ENCODE measurements at places on chromosomes 13 and 19.
A peak's percentile ranks its signal among the peaks of the same experiment; 100 is the strongest.

DNA sequence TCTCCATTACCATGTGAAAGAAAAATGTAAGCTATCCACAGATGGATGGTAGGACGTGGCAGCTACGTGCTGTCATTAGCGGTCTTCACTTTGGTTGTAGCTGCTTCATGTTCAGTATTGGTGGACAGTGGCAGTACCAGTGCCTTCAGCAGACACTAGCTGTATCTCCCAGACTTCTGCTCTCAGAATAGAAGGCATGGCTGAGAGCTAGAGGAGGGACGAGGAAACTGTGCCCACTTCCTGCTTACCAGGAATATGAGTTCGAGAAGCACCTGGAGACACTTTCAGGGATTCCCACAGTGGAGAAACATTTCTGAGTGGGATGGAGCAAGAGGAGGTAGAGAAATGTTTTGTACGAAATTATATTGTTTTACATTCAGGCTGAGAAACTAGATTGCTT lies 6.9 kb upstream of the SHISA2 start:
- no peak for DNase-seq

DNA sequence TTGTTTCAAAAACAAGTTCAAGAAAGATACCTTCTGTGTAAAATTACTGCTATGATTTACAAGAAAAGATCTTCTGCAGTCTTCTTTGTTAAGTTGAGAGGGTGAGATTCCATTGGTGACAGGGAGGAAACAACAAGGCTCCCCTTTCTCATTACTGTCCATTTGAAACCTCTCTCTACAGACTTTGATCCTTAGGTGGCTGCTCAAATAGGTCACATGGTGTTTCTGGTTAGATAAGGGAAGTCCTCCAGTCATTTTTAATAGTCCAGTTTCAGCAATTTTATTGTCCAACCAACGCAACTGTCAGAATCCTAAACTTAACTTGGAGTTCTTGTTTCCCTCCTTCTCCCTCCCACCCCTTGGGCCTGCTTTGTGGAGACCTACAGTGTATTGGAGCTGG lies 390.4 kb downstream of the EFNB2 start:
- DNase-seq = no peak

DNA sequence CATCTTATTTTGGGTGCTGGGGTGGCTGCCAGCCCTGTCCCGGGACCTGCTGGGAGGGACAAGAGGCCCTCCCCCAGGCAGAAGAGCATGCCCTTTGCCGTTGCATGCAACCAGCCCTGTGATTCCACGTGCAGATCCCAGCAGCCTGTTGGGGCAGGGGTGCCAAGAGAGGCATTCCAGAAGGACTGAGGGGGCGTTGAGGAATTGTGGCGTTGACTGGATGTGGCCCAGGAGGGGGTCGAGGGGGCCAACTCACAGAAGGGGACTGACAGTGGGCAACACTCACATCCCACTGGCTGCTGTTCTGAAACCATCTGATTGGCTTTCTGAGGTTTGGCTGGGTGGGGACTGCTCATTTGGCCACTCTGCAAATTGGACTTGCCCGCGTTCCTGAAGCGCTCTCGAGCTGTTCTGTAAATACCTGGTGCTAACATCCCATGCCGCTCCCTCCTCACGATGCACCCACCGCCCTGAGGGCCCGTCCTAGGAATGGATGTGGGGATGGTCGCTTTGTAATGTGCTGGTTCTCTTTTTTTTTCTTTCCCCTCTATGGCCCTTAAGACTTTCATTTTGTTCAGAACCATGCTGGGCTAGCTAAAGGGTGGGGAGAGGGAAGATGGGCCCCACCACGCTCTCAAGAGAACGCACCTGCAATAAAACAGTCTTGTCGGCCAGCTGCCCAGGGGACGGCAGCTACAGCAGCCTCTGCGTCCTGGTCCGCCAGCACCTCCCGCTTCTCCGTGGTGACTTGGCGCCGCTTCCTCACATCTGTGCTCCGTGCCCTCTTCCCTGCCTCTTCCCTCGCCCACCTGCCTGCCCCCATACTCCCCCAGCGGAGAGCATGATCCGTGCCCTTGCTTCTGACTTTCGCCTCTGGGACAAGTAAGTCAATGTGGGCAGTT lies 8.6 kb downstream of the CALM3 start:
- DNase-seq = no peak

GRCh38 chr13:25446261-25446660 lies 74.5 kb downstream of the ATP8A2 start:
- no peak for DNase-seq

GRCh38 chr19:41796901-41797300 lies 514 bp downstream of the CEACAM3 start:
- no peak for DNase-seq

- peak; percentile 79 for DNase-seq
Measured at GRCh38 chr13:49353908-49354307, 90.0 kb downstream of the CAB39L start.

DNA sequence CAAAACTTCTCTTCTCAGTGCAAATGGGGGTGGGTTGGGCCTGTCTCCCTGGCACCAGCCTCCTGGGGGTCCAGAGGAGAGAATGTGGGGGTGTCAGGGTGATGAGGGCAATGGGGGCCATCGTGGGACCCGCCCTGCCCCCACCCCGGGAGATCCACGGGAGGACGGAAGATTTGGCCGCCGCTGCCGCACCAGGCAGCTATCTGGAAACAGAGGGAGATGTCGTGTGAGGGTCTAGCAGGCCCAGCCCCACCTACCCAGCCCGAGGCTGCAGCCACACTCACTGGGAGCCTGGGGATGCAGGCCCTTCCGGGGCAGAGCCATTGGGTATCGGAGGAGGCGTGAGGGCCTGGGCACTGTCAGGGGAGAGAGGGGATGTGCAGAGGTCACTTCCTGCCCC lies 1.8 kb upstream of the TMEM86B start:
- no peak for DNase-seq

DNA sequence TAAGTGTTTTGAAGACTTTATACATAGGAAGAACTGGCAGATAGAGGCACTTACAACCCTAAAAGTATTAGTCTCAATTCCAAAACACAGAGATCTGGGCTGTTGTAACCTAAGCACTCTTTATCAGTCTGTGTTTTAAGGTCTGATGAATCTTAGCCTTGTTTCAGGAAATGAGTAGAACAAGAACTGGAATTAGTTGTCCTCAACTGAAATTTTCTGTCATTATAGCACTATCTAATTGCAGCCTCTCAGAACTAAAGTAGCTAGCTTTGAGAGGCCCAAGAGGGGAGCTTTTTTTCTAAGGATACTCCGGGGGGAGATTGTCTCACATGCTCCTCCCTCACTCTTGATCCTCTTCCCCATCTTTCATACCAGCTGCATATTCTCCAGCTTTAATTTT lies 13.1 kb downstream of the HNRNPM start:
- DNase-seq = no peak

DNA sequence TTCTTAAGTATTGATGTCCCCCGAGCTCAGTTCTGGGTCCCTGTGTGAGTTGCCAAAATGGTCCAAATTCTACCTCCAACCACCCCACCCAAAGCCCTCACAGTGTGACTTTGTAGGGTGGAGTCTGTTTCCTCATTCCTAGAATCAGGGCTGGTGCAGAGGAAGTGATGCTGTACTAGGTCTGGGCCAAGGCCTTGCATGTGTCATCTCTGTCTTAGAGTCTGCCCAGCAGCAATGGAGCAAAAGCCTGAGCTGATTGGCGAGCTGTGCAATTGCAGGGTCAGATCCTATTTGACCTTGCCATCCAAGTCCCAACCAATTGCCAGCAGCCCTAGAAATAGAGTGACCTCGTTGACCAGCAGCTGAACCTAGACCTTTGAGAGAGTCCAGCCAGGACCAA lies 97.0 kb upstream of the ANKRD10 start:
- DNase-seq = no peak

GRCh38 chr13:95044452-95045205 lies 256.6 kb downstream of the ABCC4 start:
- DNase-seq = no peak

GRCh38 chr13:22486490-22486889 lies 694.3 kb upstream of the SGCG start:
- no peak for DNase-seq

GRCh38 chr13:34040863-34041262 lies 222.9 kb downstream of the RFC3 start:
- no peak for DNase-seq

- peak; percentile 94 for DNase-seq
Measured at GRCh38 chr19:8363803-8364771, at the start of gene ANGPTL4. Gene ANGPTL4, plus strand, starts transcription at chr19:8364155. Its CDS starts 167 bp downstream, at chr19:8364322.

- no peak for DNase-seq
Measured at GRCh38 chr13:113904411-113904810, 40.5 kb upstream of the GAS6 start.

- DNase-seq = no peak
Measured at GRCh38 chr13:80695841-80696240, 354.9 kb upstream of the SPRY2 start.

DNA sequence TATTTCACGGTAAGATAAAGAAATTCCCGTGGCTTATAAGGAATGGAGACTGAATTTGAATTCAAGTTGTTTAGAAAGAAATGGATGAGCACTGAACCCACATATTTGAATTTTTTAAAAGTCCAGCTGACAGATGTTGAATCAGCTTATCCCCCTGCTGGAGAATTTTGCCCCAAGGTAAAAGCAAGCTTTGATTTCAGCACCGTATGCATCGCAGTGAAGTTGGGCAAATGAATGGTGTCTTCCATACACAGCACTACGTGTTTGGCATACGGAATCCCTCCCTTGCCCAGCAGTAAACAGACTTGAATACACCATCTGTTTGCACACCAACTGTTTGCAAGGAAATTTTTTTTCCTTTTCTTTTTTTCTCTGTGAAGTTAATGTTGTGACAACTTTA lies 77.5 kb upstream of the PEG3 start:
- no peak for DNase-seq

DNA sequence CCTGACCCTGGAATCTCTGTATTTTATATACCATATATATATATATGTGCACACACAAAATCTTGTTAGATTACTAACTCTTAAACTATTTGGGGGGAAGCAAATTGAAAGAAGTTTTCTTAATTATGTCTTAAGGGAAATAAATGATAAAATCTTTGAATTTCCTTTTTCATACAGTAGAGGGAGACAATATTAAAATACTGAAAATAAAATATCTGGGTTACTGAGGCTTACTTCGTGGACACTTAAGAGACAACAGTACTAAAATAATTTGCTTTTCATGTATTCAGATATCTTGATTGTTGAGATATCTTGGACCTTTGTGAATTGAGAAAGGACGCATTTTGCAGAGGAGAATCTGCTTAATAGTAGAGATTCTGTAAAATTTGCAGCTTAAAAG lies 17.0 kb downstream of the SUGT1 start:
- peak; percentile 10 for DNase-seq

DNA sequence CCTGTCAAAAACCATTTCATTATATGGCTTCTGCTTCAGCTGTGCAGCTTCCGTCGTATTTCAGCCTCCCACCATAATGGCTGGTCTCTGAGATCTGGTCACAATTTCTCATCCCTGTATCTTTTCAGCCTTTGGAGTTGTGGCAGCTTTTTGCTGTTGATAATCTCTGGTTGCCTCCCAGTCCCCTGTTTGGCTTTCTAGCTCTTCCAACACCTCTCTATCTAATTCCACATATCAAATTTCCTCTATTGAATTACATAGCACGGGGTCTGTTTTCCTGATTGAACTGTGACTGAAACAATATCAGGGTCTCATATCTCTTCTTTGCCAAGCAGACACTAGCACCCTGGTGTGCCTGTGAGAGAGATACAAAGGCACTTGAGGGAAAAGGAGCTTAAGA lies 222.1 kb upstream of the OBI1 start:
- no peak for DNase-seq

DNA sequence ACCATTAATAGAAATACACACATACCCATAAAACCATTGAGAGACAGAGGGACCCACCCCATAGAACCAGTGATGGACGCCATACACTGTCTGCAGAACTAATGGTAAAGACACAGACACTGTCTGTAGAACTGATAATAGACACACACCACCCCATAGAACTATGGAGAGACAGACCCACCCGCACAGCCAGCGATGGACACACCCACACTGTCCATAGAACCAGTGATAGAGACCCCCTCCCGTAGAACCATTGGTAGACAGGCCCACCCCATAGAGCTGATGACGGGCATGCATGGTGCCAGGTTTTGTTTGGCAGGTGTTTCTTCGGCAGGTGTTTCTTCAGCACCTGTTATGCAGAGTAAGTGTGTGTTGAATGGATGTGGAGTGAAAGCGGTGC lies 88.3 kb upstream of the TEX29 start:
- no peak for DNase-seq

- DNase-seq = peak; percentile 85
Measured at GRCh38 chr19:5293612-5294378, 46.8 kb downstream of the PTPRS start.

GRCh38 chr13:98997011-98997730 lies 19.3 kb upstream of the DOCK9 start:
- DNase-seq = no peak

GRCh38 chr13:110759710-110760109 lies 46.2 kb downstream of the ING1 start:
- DNase-seq = peak; percentile 3

- no peak for DNase-seq
Measured at GRCh38 chr19:29400917-29401711, 124.7 kb upstream of the VSTM2B start.

DNA sequence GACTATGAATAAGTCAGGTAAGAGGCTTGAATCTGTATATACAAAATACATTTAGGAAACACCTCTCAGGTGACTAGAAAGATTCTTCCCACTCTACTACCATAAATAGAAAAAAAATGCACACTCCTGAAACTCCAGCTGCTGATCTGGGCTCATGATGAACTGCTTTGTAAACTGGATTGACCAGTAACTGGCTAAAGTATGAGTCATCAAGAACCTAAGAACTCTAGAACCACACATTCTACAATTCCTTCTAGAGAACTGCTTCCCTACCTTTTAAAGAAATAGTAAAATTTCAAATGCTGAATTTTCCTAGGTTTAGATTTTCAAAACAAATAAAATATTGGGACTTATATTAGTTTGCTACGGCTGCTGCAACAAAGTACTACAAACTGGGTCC lies 55.2 kb downstream of the ELF1 start:
- no peak for DNase-seq

DNA sequence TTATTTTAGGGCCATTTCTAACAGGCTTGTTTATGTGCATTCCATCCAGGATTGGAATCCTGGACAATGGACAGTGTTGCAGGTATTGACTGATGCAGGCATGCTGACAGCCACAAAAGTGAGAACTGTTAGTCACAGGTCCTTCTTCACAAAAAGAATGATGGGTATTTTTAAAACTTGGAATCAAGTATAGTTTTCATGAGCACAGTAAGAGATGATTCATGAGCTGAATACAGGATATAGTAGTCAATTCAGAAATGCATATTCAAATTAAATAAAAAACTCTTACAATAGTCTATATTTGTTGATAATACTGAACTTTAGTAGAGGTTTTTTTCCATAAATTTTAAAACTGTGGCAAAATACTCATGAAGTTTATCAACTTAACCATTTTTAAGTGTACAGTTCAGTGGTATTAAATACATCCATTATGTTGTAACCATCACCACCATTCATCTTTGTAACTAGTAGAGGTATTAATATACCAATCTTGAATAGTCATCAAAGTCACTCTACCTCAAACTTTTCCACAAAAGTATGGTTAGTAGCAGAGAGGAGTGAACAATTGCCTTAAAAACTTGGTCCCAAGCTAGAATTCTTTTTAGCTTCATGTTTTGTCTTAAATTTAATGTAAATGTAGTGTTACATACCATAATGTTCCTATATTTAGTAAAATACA lies 79.5 kb downstream of the KCNRG start:
- no peak for DNase-seq

Measured in adipocyte (in vitro differentiated cells).